ENCODE measurements at places on chromosomes 6 and 20.

DNA sequence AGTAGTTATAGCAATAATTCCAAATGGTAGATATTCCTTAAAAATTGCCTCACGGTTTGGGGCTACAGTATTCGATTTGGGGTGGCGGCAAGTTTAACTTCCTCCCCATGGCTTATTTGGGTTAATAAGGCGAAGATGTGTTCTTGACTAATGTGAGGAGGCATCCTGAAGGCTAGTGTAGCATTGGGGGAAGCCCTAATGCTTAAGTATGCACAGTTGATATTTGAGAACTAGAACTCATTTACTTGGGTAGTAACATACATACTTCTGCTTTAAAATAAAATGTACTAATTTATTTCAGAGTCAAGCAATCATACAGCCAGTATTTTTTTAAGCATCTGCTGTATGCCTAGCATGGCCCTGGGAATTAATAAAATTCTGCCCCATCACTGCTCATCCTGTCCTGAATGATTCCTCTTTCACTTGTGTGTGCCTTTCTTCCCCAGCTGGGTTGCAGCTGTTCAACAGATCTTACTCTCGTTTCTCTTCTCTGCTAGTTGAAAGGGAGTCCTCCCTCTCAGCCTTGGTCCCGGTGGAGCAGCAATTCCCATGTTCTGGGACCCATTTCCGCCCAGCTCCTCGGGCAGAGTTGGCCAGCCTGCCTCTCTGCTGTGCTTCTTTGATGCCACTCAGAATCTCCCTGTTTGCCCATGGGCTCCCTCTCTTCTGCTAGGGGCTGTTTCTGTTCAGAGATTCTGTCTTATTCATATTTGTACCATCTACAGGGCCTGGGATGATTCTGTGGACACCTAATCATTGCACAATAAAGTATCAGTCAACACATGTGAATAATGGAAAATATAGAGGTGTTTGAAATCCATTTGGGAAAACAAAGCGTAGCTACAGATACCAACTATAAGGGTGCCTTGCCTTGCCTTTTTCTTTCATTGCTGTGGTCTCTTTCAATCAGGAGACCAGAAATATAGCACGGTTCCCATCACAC lies 104.8 kb downstream of the ARID1B start:
- DNase-seq, result no peak

- DNase-seq, result no peak
These were observed 29.1 kb downstream of the OPN5 start for GRCh38 chr6:47810885-47811284.

DNA sequence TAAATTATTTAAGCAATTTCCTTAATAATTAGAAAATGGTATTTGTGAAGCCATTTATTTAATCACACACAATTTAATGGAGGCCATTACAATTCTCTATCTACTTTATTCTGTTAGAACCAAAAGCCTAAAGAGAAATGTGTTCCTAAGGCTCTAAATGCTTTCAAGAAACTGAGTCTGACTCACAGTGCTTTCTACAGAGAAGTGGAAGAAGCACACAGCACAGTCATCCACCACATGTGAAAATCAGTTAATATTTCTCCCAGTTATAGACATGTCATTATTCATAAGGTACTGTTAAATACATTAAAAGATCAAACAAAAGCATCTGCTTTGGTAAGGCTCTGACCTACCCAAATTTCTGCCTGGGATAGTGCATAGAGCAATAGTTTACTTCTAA lies 214.4 kb downstream of the ALDH8A1 start:
- DNase-seq, result no peak

GRCh38 chr6:151914484-151914883 lies 107.0 kb downstream of the ESR1 start:
- DNase-seq, result no peak

DNA sequence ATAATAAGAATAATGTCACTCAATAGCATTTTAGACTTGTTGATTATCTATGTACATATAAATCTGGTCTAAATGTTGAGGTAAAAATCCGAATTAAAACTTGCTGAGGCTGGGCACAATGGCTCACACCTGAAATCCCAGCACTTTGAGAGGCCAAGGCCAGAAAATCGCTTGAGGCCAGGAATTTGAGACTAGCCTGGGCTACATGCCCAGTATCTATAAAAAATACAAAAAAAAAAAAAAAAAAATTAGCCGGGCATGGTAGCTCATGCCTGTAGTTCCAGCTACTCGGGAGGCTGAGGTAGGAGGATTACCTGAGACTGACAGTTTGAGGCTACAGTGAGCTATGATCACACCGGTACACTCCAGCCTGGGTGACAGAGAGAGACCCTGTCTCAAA lies 34.2 kb upstream of the SUPT3H start:
- DNase-seq, result no peak

- DNase-seq, result no peak
These were observed 181.9 kb downstream of the GMDS start for GRCh38 chr6:2063547-2063946.

- no peak for DNase-seq
These were observed 1.4 kb upstream of the ARMC12 start for GRCh38 chr6:35735452-35735851.

- DNase-seq, result no peak
These were observed 5.5 kb downstream of the FAM217B start for GRCh38 chr20:59945731-59946130.

GRCh38 chr6:2230659-2231277 lies 14.6 kb downstream of the GMDS start:
- no peak for DNase-seq

DNA sequence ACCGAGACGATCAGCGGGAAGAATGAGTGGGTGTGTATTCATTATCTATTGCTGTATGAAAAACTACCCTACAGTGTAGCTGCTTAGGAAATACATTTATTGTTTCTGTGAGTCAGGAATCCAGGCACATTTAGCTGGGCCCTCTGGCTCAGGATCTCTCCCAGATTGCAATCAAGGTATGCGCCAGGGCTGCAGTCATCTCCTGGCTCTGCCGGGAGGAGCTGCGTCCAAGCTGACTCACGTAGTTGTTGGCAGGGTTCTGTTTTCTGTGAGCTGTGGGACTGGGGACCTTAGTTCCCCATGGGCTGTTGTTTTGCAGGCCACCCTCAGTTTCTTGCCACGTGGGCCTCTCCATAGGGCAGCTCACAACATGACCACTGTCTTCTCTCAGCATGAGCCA lies 68.2 kb upstream of the FUCA2 start:
- DNase-seq, result no peak

DNA sequence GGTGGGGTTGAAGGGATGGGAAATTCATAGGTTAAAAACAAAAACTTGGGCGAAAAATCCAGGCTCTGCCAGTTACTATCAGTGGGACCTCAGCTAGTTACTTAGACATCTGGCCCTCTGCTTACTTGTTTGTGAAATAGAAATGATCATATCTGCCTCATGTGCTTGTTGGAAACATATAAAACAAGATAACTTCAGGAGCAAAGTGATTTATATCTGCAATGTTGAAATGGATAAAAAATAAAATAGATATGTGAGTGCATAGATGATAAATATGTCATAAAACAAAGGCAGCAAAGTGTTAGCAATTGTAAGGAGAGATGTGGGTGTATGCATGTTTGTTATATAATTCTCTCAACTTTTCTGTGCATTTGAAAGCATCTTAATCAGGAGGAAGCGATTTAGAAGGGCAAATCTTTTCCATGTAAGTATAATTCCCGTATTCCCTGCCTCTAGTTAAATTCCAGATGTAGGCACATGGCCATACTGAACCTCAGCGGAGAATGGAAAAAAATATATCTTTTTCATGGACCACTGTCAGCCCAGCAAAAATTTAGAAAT lies 579.0 kb upstream of the FLRT3 start:
- no peak for DNase-seq

DNA sequence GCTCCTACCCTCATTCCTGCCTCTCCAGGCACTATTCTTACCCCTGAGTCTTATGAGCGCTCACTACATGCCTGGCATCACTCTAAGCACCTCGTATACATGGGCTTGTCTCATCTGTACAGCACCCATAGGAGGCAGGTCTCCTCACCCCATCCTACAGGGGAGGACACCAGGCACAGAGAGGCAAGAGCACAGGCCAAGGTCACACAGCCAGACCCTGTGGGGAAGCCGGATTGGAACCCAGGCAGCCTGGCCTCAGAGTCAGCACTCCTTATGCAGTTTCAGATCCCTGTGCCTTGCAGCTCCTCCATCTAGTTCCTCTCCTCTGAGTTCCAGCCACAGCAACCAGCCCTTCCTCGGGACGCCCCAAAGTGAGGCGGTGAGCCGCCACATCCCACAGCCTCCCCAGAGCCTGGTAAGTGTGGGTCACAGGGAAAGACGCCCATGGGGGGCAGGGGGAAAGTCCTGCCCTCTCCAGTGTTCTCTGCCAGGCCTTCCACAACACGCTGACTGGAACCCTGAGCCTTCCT lies 103.3 kb downstream of the NFATC2 start:
- DNase-seq, result no peak

- DNase-seq, result no peak
These were observed 23.6 kb downstream of the FOXQ1 start for GRCh38 chr6:1335367-1336037.

GRCh38 chr6:114733596-114733995 lies 390.8 kb upstream of the HS3ST5 start:
- DNase-seq, result no peak

DNA sequence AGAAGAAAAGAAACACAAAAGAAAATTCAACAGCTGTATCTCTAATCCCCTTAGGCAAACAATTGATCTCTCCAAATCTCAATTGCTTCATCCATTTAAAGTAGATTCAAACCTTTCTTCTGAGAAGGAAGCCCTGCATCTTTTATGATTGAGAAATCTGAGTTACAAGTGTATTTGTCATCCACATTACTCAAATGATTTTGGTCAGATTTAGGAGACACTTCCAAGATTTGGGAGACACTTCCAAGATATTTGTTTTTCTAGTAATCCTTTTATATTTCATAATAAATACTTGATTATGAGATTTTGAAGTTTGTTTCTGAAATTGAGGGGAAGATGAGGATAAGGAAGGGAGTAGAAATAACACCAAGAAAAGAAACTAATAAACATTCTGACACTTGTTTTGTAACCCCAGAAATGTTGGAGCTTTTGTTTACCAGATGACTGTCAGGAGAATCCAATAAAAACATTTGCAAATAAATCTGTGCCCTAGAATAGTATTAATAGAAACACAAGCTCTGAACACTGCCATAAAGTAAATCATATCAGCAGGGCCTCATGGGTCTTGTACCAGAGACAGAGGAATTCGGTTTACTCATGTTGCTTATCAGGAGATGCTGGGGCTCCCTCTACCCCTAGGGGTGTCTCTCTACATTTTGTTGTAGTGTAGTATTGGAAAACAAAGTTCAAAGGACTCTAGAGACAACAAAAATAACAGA lies 314.3 kb upstream of the NT5E start:
- no peak for DNase-seq

GRCh38 chr6:144007478-144008119 lies 460 bp downstream of the PLAGL1 start:
- DNase-seq, result no peak

GRCh38 chr6:29941471-29941870 lies 861 bp upstream of the HLA-A start:
- DNase-seq, result no peak

- DNase-seq, result no peak
These were observed 111.5 kb upstream of the NHSL1 start for GRCh38 chr6:138610816-138611215.

- DNase-seq, result no peak
These were observed 30.8 kb downstream of the NHSL1 start for GRCh38 chr6:138468320-138469015.

- DNase-seq, result no peak
These were observed 207.9 kb upstream of the MARCKS start for GRCh38 chr6:113649276-113649675.

DNA sequence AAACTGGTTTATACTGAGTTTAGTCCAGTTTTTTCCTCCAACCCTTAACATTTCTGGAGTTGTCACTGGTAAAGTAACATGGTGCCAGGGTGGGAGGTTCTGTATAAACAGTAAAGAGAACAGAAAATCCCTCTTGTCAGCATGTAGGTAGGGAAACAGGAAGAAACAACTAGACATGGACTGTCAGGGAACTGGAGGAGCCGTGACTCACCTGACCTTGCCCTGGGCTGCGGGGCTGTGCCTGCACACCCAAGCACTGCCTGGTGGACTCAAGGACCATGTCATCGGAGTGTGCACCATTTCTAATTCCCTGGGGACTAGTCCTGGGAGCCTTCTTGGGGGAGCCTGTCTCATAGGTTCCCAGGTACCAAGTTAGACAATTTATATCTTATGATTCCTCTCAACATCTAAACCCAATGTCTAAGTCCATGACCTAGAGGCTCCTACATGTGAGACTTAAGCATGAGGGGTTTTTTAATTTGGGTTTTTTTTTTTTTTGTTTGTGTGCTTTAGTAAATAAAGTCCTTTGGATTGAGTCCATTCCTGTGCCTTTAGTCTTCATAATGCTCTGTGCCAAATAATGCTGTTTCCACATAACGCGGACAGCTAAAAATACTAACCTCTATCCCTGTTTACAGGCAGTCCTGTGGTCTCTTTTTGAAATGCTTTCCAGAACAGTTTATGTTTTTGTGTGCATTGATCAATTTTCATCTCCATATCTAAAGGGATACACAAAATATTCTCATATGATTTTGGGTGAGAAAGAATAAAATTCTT lies 136.9 kb upstream of the SUPT3H start:
- DNase-seq, result no peak

GRCh38 chr20:36277546-36277945 lies 28.6 kb upstream of the DLGAP4 start:
- DNase-seq, result no peak

DNA sequence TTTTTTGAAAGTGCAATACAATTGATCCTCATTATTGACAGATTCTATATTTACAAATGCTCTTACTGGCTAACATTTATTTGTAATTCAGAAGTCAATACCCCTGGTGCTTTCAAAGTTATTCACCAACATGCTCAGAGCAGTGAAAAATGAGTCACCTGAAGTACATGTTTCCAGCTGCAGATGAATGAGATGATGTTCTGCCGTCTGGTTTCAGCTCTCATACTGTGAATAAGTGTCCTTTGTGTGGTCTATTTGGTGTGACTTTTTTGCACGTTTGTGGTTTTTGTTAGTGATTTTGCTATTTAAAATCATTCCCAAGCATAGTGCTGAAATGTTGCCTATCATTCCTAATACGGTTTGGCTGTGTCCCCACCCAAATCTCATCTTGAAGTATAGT lies 22.3 kb upstream of the EYA4 start:
- DNase-seq, result no peak

Data from activated CD4-positive, alpha-beta T cell treated with anti-CD3 and anti-CD28 coated beads, Interleukin-2, amount 10 ng/mL, durations not matched to agents 7 days and 5 days (primary cell).